ENCODE measurements at places on chromosomes 2 and 18.

- DNase-seq: no peak
These were observed 111.3 kb upstream of the TCF4 start for GRCh38 chr18:55699233-55699765.

DNA sequence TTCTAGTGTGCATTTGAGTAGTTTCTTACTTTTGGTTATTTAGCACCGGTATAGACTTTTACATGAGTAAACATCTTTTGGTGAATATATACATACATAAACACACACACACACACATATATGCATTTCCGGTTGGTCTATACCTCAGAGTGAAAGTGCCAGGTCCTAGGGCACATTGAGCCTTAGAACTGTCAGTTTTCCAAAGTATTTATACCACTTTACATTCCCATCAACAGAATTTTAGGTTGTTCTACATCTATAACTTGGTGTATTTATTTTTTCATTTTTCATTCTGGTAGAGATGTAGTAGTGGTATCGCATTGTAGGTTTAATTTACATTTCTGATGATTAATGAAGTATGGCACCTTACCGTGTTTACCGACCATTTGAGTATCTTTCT is 22.6 kb downstream of the MMADHC start:
- no peak for DNase-seq

GRCh38 chr2:28470759-28471158 is 25.1 kb upstream of the PLB1 start:
- DNase-seq: no peak

DNA sequence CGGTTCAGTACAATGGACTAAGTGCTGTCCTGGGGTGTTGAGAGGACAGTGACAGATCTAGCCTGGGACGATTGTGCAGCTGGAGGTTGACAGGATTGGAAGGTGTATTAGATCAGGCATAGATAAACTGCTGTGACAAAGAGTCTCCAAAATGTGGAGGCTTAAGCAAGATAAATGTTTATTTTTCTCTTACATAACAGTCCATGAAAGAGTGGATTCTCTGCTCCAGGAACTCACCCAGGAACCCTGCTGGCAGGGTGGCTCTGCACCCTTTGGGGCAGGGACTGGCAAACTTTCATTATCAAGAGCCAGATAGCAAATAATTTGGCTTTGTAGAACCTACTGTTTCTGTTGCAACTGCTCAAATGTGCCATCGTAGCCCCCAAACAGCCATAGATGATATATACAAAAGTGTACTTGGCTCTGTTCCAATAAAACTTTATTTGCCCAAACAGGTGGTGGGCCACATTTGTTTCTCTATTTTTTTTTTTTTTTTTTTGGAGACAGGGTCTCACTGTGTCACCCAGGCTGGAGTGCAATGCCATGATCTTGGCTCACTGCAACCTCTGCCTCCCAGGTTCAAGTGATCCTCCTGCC is 9.7 kb downstream of the HRH4 start:
- no peak for DNase-seq

DNA sequence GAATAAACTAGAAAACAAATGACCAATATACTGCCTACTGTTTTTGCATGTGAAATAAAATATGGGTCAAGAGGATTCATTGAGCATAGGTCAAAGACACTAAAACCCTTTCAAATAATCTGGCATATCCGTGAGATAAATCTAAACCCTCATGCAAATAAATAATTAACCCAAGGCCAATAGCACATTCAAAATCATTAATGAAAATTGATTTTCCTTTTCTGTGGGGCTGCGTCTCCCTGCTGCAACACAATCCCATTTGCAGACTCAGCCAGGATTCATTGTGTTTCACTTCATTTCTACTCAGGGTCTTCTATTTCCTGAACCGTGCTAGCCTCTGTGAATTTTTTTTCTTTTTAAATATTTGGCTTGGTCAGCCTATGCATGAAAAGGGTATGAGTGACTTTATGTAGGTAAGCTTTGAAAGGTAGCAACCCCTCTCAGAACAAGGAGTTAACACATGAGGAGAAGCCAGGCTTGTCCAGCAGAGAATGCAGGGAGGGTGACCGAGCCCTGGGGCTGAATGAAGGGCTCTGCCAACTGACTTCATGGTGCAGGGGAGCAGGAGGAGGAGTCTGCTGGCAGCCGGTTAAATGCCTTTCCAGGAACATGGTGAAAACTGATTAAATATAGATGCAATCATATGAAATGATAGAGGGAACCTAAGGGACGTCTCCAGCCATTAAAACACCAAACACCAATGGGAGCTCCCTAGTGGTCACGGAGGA is 10.3 kb upstream of the CTAGE1 start:
- no peak for DNase-seq

- peak; percentile 62 for DNase-seq
These were observed 86.7 kb downstream of the C18orf54 start for GRCh38 chr18:54444319-54444914.

- DNase-seq: no peak
These were observed 45.0 kb downstream of the MBP start for GRCh38 chr18:77087393-77088141.

- DNase-seq: no peak
These were observed 63.5 kb downstream of the NRP2 start for GRCh38 chr2:205745661-205746419.

- DNase-seq: no peak
These were observed 44.1 kb downstream of the TMEM163 start for GRCh38 chr2:134674687-134675086.

DNA sequence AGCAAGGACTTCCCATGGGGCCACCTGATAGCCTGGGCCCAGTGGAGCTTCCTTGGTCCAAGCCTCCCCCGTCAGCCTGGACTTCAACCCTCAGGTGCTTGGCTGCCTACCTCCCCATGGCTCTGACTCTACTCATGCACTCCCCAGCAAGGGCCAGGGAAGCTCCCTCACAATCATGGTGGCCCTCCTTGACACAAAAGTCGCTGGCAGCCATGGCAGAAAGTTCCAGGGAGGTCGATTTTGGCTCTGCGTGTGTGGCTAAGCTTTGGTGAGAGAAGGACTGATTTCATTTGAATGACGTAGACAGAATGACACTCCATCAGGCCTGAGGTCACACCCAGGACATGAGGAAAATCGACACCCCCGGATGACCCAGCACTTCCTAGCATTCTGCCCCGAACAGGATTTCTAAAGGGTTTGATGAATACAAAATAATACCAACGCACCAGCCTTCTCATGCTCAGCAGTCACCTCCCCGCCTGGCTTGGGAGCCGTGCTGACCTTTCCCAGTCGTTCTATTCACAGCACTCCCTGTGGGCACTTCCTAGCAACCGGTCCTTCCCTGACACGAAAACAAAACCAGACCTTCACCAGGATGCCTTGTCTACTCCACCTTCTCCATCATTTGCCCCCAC is 52.7 kb downstream of the LBH start:
- no peak for DNase-seq

GRCh38 chr18:58113337-58113736 is 69.3 kb downstream of the NEDD4L start:
- DNase-seq: no peak

GRCh38 chr2:62404913-62405312 is 101.1 kb downstream of the TMEM17 start:
- DNase-seq: no peak

DNA sequence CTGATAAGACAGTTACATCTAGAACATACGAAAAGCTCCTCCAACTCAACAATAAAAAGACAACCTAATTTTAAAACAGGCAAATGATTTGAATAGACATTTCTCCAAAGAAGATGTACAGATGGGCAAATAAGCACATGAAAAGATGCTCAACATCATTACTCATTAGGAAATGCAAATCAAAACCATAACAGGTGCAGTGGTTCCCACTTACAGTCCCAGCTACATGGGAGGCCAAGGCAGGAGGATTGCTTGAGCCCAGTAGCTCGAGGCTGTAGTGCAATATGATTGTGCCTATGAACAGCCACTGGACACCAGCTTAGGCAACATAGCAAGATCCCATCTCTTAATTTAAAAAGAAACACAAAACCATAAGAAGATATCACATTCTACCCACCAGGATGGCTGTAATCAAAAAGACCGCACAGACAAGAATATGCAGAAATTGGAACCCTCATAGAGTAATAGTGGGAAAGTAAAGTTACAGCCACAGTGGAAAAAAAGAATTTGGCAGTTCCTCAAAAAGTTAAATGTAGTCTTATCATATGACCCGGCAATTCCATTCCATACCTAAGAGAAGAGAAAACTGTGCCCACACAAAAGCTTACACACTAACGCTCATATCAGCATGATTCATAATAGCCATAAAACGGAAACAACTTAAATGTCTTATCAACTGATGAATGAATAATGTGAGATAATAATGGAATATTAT is 30.5 kb upstream of the ARMC9 start:
- no peak for DNase-seq

GRCh38 chr2:217121565-217121964 is 261.7 kb upstream of the TNP1 start:
- DNase-seq: no peak

GRCh38 chr18:66872277-66872676 is 268.4 kb upstream of the CDH19 start:
- DNase-seq: peak; percentile 19

DNA sequence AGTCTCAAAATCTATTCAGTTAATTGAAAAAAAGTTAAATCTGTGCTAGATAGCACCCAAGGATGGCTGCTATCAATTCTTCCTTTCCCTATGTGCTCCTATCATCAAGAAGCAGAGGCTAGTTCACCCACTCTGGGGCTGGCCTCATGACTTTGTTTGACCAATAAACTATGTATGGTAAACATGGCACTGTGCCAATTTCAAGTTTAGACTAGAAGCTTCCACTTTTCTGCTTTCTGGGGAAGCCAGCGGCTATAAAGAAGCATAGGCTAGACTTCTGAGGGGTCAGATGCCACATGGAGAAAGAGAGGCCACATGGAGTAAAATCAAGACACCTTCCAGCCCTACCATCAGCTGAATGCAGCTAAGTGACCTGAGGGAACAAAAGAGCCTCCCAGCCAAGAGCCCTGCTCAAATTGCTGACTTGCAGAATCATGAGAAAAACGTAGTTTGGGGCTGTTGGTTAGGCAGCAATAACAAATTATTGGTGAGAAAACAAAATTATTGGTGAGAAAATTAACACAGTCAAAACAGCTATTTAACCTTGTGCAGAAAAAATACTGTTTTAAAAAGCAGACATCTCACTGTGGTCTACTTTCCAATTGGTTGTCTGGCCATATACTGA is 86.5 kb upstream of the SLC14A2 start:
- no peak for DNase-seq

GRCh38 chr2:236607471-236608187 is 38.0 kb downstream of the ACKR3 start:
- no peak for DNase-seq

DNA sequence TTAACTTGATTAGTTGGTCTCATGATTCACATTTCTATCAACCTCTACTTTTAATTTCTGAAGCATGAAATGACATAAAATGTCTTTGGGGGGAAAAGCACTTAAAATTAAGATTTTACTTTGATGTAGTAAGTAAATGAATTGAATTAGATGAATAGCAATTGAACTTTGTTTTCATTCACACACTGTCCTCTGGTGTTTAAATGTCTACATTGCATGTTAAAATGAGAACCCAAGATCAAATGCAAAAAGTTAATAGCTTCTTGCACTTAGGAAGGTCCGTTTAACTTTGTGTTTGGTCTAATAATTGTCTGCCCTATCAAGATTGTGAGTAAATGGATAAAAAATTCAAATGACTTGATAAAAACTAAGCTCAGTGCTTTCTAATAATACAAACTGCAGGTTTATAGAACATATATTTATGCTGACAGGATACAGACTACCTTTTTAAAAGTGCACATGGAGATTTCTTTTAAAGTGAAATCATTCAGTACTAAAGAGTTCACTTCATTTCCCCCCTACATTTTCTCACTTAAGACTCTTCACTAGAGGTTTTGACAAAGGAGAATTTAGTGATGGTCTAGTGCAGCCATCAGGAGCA is 156.2 kb upstream of the NABP1 start:
- peak; percentile 62 for DNase-seq

DNA sequence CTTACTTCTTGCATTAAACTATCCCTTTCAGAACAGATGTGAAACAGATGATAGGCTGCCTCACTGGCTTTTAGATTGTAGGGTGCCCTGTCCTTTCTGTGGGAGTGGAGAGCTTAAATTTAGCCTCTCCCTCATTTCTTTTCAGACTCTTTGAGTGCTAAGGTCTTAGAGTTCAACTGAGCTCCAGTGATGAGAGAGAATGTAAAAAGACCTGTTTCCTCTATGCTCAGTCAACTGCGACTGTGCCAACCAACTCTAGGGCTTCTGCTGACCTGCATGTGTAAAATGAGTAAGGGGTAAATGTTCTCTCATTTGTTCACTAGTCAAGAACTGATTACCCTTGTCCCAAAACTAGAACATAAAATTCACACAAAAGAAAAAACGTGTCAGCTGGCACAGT is 104.8 kb upstream of the TGFA start:
- DNase-seq: no peak

DNA sequence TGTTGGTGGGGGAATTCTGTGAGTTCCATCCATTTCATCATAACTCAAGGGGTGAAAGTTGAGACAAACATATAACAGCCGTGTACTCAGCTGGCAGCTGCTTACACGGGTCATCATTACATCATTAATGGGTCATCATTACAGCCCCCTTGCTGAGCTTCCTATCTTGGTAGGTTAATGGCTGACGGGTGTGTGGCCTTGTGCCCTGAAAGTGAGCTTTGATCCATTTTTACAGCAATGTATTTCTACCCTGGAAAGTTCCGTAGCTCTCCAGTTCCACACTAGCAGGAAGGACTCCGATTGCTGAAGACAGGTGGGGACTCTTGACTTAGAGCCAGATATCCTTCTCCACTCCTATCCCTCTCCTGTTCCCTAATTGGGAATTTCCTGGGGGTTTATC is 105.2 kb upstream of the DLX2 start:
- DNase-seq: no peak

GRCh38 chr2:83369601-83370418 is 1089.3 kb downstream of the SUCLG1 start:
- no peak for DNase-seq

GRCh38 chr2:209426432-209426831 is 2.6 kb downstream of the MAP2 start:
- peak; percentile 50 for DNase-seq

DNA sequence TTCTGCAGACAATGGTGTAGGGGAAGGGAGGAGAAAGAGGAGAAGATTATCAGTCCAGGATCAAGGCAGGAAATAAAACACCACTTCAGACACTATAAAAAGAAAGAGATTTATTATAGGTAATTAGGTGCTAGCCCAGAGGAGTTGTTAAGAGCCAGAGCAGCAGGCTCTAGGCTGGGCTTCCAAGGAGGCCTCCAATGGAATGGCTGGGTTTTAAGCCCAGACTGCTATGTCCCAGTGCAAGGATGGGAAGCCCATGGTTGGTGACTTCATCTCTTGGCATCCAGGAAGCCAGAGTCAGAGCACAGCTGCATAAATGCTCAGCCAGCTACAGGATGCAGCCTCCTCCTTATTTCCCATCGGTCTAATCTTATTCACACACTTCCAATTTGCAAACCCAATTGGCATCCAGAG is 95.6 kb downstream of the LAMA3 start:
- peak; percentile 30 for DNase-seq
